ENCODE measurements at places on chromosomes 6 and 20.

DNA sequence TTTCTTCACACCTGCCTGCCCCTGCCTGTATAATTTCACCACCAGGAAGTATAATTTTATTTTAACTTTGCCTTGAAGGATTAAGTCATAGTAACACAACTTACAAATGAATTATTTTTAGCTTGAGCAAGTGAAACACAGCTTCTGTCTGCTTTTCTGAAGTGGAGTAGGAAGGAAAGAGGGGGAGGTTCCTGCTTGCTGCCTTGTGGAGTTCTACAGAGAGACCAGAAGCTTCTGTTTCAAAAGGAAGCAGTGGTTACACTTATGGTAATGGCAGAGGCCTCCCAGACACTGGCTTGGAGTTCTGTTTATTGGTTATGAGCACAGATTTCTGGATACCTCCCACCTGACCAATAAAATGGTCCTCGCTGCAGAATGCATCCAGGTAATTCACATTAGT is 159.6 kb downstream of the TMEM200A start:
- DNase-seq: no peak

DNA sequence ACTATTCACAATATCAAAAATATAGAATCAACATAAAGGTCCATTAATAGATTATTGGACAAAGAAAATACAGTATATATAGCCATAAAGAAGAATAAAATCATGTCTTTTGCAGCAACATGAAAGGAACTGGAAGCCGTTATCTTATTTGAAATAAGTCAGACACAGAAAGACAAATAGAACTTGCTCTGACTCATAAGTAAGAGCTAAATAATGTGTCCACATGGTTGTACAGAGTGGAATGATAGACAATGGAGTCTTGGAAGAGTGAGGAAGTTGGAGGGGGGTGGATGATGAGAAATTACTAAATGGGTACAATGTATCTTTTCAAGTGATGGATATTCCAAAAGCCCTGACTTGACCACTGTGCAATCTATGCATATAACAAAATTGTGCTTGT is 613.5 kb downstream of the PHF3 start:
- DNase-seq: no peak

GRCh38 chr6:41687501-41688175 is 47.8 kb downstream of the TFEB start:
- DNase-seq: no peak

GRCh38 chr6:32868257-32868788 is 14.3 kb downstream of the PSMB9 start:
- no peak for DNase-seq

DNA sequence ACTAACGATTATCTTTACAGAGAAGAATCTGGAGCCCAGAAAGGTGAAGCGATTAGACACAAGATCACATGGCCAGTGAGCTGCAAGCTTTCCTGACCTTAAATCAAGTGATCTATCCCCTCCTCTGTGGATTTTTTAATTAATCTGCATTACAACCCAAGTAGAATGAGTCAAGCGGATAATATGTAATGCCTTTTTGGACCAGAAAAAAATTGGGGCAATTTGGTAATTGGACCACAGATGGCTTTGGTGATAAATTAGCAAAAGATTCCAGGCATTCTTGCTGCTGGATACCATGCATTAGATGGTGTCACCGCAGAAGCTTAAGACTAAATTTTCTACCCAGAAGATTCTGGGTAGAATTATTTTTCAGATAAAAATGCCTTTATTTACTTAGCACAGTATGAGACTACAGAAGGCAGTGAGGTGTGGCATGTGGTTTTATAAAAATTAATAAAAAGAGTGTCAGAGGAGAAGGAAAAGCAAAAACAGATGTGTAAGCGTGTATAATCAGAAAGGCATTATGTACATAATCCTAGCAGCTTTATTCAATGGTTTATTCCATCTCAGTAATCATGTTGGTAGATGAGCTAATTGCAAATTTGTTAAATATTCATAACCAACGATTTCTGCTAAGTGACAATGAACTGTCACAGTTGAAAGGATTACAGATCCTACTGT is 53.9 kb upstream of the PCSK2 start:
- DNase-seq: no peak

- DNase-seq: no peak
Measured at GRCh38 chr6:4805553-4806336, 29.5 kb downstream of the CDYL start.

DNA sequence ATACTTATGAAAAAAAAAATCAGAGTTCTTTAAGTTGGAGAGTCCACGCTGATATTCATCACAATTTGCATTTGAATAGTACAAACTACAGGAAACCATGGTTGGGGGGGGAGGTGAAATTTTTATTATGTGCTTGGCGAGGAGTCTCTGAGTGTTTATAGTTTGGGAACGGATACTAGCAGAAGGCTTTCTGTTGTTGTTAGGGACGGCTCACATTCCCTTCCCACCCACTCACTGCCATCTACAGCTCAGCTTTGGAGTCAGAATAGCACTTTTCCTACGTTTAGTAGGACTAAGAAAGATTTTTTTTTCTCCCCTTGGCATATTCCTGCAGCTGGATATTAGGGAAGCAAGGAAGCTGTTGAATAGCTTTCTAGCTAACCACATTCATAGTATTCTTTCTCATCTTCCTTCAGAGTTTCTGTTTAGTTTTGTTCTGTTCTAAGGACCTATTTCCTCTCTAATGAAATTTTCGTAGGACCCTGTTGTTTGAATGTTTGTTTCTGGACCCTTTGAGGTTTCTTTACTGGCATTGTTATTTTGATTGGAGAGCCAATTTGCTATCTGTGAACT is 235.1 kb upstream of the ZNF217 start:
- DNase-seq: no peak

DNA sequence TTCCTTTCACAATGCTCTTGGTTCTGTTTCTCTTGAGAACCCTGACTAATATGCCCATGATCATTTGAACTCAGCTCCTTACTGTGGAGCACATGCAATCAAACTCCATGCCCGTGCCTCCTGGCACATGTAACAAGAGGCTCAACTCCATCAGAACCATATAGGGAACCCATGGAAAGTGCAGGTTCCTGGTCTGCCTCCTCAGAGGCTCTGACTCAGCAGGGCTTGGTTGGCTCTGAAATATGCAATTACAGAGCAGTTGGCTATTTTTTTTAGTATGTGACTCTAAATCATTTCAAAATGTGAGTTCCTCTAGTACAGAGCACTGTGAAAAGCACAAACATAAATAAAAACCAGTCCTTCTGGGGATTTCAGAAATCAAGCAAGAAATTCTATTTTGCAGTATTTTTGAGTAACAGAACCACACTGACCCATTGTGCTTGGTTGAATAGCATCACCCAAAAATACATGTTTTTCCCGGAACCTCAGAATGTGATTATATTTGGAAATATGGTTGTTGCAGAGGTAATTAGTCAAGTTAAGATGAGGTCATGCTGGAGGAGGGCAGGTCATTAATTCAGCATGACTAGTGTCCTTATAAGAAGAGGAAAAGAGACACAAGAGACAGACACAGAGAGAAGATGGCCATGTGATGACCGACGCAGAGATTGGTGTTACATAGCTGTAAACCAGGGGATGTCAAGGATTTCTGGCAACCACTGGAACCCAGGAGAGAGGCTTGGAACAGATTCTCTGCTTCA is 13.2 kb upstream of the MAP3K4 start:
- no peak for DNase-seq

DNA sequence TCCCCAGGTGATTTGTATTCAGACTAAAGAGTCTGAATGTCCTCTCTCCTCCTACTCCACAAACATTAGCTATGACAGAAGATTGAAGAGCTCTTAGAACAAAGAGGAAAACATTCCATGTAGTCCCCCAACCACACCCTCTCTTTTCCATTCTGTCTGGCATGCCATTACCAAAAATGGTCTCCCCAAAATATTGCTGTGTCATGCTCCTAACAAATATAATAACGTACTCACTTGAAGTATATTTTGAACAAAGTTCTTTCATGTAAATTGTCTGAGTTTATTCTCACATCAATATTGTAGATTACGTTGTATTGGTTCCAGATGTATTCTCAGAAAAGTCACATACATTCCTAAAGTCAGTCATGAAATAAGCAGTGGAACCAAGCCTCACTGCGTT is 467.3 kb upstream of the IRAK1BP1 start:
- DNase-seq: no peak

- DNase-seq: no peak
Measured at GRCh38 chr6:170036916-170037315, 254.0 kb downstream of the DLL1 start.

DNA sequence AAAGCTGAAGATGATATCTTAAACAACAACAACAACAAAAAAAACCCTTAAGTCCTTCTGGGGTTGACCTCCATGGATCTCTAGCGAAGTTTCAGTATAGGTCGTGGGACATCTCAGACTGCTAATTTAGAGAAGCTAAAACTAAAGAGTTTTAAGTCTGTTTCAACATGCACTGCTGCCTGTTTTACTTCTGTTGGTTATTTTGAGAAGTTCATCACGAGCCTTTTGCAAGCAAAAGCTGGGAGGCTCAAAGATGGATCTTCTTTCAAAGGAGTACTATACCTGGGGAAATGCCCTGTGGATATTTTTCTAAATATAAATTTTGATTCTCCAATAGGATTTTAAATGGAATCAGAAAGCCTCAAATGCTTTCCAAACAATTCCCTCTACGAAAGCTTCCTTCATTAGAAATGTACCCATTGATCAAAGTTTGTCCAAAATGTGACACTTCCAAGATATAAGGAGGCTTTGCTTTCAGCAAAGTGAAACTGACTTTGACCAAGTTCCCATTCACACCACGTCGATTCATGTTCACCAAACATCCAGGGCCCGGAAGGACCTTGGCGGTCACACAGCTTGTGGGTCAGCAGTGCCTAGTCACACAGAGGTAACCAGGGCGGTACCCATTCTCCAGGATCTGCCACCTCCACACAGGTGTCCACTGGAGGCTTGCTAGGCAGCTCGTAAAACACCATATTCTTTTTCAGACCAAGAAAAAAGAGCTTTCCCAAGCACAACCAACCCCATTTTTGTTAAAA is 94.7 kb upstream of the QKI start:
- no peak for DNase-seq

- DNase-seq: no peak
Measured at GRCh38 chr6:105600336-105601260, 197.7 kb upstream of the PREP start.

DNA sequence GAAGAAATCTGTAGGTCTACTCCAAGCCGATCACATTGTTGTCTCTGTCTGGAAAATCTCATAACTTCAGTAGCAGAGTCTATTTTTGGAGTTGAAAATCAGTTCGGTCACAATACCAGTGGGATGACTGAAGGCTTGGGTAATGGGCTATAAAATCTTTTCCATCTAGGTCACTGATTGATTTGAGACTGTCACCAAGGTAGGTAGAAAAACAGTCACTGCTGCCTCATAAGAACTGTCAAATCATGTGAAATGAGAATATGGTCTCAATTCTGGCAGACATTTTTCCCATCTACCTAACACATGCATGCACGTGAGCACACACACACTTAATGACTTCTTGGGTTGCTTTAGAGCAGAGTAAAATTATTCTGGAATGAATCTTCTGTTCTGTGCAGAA is 1162.8 kb upstream of the CITED2 start:
- no peak for DNase-seq

GRCh38 chr6:73624896-73625295 is 28.9 kb downstream of the SLC17A5 start:
- DNase-seq: no peak

- no peak for DNase-seq
Measured at GRCh38 chr20:12179692-12180091, 262.0 kb downstream of the BTBD3 start.

DNA sequence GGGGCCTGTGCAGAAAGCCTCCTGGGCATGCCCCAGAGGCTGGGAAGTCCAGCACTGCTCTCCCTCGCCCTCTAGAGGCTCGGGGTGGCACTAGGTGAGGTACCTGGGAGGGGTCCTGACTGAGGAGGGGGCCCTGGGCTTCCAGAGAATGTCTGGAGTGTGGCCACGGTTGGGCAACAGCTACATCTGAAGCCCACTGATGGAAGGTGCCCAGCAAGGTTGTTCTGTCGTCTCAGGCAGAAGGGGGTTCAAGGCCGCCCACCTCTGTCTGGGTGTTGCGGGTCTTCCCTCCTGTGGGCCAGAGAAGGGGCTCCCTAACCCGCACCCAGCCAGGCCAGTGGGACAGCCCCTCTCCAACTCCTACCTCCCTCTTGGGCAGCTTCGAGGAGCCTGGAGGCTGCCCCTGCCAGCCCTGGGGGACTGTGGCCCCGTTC is 11.4 kb upstream of the VEGFA start:
- DNase-seq: no peak

DNA sequence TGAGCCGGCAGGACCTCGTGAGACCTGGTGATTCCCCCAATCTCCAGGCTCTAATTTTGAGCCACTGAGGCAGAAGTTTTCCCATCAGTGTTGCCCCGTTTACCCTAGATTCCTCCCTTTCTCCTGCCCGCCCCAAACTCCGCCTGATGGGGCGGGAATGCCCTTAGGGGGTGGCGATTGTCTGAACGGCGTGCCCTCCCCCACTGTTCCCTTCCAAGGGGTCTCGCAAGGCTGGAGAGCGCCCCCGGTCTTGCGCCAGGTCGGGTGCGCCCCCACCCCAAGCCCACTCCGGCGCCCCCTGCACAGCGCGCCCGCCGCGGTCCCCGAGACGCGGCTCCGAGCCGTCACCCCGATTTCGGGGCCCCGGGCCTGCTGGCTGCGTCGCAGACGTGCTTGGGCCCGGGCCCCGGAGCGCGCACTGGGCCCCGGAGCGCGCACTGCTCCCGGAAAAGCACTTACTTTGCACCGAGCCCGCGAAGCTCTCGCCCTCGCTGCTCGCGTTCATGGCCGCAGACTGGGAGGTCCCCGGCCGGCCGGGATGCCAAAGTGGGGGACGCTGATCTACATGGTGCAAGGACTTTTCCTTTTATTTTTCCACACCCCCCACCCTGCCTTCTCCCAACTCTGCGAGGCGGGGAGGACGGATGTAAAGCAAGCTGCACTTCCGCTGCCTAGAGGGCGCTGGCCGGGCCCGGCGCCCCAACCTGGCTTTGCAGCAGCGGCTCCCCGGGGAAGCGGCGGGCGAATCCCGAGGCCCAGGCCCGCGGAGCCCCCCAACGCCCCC is at the start of gene ZFP64:
Gene ZFP64, minus strand, starts transcription at position 648 of the 784 bp plus-strand sequence. Its CDS starts 143 bp downstream, at position 505.
- DNase-seq: peak; percentile 93

GRCh38 chr6:75906871-75907270 is 157.8 kb downstream of the MYO6 start:
- no peak for DNase-seq

- DNase-seq: no peak
Measured at GRCh38 chr6:4666886-4667513, 109.2 kb upstream of the CDYL start.

- DNase-seq: peak; percentile 60
Measured at GRCh38 chr20:62066339-62066982, 780 bp upstream of the TAF4 start.

All from left lung (tissue), 14 donors.